ENCODE measurements at places on chromosomes 11 and 22. TPM values are rescaled to one million over a fixed set of nuclear protein-coding genes. Genes with fewer than 3 reads are reported as not detected.
A peak's percentile ranks its signal among the peaks of the same experiment; 100 is the strongest.

- DNase-seq = no peak
Measured at GRCh38 chr11:70544774-70545609, 146.7 kb downstream of the CTTN start.

- DNase-seq = no peak
Measured at GRCh38 chr11:120337355-120338106, 1.3 kb downstream of the ARHGEF12 start.

DNA sequence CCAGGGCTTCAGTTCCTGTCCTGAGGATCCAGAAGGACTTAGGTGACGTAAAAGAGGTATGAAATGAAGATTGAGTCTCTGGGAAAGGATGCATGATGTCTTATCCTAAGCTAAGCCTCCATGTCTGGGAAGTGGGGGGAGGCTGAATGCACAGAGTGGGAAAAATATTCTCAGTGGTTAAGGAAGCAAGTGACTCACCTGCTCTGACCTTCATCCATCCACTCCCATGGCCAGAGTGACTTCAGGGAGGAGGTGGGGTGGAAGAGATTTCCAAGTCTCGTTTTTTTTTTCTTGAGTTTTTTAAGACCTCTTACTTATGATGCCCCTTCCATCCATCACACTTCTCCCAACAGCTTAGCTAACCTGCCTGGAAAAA, 32.5 kb upstream of the POLD3 start:
- no peak for DNase-seq

DNA sequence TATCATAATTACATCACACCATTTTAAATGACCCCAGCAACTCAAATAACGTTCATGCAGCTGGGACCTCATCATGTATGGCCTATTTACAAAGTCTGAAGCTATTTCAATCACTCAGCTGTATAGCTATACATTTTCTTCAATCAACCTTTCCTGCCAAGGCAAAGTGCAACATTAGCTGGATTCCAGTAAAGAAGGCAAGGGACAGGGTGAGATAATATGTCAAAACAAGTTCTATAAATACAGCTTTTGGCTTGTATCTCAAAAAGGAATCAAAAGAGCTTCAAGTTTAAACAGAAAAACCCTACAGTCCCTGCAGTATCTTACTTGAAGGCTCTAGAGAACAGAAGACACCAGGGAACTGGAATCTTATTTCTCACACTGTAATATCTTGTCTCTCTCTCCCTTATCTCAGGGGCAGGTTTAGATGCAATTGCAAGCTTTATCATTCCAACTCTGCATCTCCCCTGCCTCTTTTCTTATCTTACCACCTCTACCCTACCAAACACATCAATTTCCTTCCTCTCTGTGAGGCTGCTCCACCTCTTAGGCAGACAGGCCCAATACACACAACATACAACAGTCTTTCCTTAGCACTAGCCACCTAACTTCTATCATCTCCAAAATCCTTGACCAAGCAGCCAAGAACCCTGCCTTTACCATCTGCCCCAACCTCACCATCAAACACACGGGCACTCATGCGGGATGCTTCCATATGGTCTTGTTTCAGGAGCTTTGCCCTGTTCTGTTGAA, 34.5 kb downstream of the CELF1 start:
- no peak for DNase-seq

DNA sequence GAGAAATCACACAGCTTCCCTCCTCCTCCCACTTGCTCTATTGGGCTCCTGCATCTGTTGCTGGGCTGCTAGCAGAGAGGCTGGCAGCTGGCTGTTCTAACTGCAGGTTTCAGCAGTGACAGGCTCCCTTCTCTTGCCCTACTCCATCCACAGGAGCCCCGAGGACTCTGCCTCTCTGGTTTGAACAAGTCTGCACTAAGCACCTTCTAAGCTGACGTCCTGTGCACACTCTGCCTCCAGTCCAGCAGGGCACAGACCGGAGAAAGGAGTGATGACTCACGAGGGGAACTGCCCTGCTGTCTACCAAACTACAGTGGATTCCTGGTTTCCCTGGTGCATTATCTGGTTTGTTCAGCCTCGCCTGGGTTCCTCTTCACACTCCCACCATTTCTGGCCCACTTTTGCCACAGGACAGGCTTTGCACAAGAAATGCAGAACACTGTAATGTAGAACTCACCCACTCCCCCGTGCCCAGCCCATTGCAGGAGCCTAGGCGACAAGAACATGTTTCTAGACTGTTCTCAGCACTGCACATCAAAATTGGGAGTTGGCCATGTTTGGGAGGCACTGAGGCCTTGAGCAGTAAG, 26.0 kb downstream of the IL10RA start:
- no peak for DNase-seq

DNA sequence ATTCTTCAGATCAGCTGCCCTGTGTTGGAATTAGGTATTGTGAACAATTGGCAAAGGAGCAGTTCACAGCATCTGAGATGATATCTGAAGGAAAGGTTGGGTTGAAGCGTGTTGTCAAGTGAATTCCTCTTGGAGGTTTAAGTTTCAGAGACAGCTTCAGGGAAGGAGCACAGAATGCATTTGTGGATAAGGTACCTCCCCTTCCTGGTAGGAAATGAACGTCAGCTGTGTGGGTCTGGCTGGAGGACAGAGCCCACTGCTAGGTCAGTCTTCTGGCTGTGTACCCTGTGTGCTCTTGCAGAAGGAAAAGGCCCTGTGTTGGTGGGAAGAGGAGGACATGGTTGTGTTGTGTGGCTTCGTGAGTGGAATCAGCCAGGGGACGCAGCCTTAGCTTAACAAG, 88.1 kb upstream of the GAL start:
- DNase-seq = no peak

GRCh38 chr11:123302751-123303195, 107.7 kb upstream of the CLMP start:
- DNase-seq = no peak

GRCh38 chr11:87596176-87596575, 558.4 kb downstream of the TMEM135 start:
- no peak for DNase-seq

GRCh38 chr11:55966391-55966790, 3.4 kb downstream of the OR10AG1 start:
- no peak for DNase-seq

GRCh38 chr11:10750838-10751580, at the start of gene CTR9:
CTR9 (plus strand) TSS chr11:10751246; CDS start chr11:10751413, 167 bp downstream.
- peak; percentile 87 for DNase-seq

- DNase-seq = no peak
Measured at GRCh38 chr22:16962501-16962900, 45.5 kb downstream of the GAB4 start.

DNA sequence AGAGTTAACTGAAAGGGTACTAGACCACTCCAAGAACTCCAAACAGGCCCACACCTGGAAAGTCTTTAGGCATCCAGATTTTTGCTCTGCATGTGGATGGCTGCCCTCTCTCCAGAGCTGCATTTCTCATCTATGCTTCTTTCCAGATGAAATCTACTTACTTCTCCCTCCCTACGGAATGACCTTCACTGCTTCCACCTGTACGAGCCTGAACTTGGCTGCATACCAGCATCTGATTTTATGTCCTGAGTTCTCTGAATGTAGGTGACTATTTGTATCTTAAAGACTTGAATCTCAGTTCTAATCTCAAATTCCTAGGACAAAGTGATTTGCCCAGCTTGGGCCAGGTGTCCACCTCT, 13.3 kb downstream of the CELF1 start:
- no peak for DNase-seq

DNA sequence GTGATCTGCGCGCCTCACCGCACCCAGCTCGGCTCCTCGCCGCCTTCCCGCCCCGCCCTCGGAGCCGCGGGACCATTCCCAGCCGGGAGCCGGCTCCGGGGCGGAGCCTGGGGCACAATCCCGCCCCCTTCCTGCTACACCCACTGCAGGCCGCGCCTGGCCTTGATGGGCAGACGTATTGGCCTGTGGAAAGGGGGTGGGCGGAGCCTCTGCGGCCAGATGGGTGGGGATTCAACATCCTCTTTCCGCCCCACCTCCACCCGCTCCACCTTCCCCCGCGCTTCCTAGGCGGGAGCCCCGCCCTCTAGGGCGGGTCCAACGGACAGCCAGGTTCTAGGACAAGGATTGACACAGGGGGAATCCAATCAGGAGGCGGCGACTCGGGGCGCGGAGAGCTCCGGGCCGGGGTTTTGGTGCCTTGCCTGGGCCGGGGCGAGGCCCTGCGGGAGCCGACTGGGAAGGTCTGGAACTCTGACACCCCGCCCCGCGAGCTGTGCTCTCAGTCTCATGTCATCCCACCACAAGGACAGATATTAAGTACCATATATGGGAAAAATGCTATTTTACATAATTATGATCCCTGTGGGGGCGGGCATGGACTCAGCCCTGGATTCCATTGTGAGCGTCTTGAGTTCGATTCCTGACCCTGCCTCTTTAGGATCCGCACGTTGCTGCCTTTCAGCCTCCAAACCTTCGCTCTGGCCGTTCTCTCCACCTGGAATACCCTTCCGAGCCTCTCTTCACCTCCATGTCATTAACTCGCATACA, at the start of gene MYH9:
TSS of gene MYH9 (minus strand) at position 9 of the 768 bp plus-strand sequence. CDS start 38,731 bp downstream, outside the sequence.
- peak; percentile 99 for DNase-seq

DNA sequence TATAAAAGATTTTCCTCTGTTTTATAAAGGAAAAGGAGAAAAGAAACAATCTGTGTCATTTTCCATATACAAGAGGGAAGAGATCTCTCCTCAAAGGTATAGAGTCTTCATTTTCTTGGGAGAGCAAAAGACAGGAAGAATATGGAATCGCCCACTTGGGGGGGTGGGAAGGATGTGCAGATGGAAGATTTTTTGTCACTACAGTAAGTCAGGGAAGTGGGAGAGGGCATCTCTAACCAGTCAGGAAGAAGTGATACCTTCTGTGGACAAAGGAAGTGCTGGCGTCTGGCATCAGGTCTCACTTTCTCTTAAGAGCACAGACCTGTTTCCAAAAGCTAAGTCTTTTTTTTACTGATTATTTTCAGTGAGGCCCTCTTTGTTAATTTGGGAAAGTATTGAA, 1.4 kb downstream of the PRR14L start:
- DNase-seq = no peak

DNA sequence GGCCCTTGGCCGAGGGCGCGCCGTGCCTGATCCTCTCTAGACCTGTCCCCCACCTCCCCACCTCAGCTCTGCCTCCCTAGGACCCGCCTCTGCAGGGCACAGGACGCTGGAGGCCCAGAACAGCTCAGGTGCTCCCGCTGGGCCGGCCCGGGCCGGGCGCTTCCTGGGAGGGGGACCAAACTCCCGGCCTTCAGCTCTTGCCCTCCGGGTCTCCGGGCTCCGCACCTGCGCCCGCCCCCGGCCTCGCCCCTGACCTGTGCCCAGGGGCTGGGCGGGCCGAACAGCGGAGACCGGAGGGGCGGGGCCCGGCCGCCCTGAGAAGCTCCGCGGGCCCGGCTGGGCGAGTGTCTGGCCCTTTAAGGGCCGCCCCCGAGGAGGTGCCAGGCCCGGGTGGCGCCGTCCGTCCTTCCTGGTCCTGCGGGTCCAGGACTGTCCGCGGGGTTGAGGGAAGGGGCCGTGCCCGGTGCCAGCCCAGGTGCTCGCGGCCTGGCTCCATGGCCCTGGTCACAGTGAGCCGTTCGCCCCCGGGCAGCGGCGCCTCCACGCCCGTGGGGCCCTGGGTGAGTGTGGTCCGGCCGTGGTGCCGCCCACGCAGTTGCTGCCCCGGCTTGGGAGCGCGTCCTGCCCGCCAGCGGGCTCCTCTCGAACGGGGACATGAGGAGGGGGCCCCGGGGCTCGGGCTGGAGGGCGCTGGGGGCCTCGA, at the start of gene SSH3:
TSS of gene SSH3 (plus strand) at position 399 of the 703 bp plus-strand sequence. CDS start at position 495, 96 bp downstream.
- no peak for DNase-seq

GRCh38 chr22:36253523-36254490, 874 bp downstream of the APOL1 start:
- no peak for DNase-seq

DNA sequence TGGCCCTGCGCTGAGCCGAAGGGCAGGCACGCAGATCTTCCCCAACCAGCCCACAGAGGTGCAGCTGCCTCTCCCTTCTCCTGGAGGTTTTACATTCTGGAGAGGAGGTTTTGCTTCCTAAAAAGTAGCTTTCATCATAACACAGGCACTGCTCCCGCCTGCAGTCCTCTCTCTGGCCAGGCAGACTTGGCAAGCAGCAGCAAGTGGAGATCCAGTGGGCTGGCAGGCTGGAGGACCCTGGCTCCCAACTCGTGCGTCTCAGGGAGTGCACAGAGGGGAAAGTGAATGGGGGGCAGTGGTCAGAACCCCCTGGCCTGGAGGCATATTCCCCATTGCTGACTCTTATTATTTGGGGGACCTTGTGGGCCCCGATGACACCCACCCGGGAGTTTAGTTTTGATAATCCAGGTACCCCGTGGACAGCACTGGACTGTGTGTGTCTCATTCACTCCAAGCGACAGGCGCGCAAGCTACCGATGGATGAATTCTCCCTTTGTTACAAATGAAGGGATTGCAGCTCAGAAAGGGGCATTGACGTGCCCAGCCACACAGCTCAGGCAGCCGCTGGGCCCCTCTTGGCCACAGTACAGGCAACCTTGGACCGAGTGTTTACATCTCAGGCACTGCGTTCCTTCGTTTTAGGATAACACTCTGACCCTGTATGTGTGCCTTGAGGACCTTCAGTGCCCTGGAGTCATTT, 1223.9 kb downstream of the BRD1 start:
- DNase-seq = no peak

GRCh38 chr22:18973264-18974031, 37.4 kb upstream of the PRODH start:
- no peak for DNase-seq

GRCh38 chr11:5171856-5172255, 17.3 kb upstream of the OR52A1 start:
- DNase-seq = no peak

DNA sequence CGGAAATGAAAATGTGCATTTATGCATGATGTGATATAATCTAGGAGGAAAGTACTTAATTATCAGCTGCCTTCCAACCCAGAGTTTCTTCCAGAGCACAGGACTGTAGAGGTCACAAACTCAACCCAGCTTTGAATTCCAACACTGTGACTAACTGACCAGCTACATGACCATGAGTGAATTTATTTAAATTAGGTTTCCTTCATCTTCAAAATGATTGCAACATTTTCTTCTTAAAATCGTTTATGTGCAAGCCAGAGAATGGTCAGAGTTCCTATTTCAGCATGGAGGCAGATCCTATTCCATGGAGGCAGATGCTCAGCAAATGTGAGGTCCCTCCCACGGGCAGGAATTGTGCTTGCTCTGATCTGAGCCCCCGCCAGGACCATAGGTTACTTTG, 42.4 kb downstream of the OSBP start:
- DNase-seq = no peak

- no peak for DNase-seq
Measured at GRCh38 chr22:19628038-19628776, 86.1 kb upstream of the SEPTIN5 start.

LAYN gene
- polyA plus RNA-seq = 7.7 TPM

APOBEC3A gene
- polyA plus RNA-seq = 1.1 TPM

CD248 gene
- polyA plus RNA-seq = 66.3 TPM

RELA gene
- polyA plus RNA-seq = 56.0 TPM

KDM2A gene
- polyA plus RNA-seq = 69.7 TPM

SLCO2B1 gene
- 9.9 TPM for polyA plus RNA-seq

FAM180B gene
- 0.40 TPM for polyA plus RNA-seq

TAGLN gene
- 130 TPM for polyA plus RNA-seq

RAC2 gene
- polyA plus RNA-seq = 8.7 TPM

CD6 gene
- polyA plus RNA-seq = 1.6 TPM

ART5 gene
- polyA plus RNA-seq = 5.1 TPM

CRELD2 gene
- 25.4 TPM for polyA plus RNA-seq

All from left renal pelvis (tissue), 4 donors.